ENCODE measurements at places on chromosomes 5 and 9.

DNA sequence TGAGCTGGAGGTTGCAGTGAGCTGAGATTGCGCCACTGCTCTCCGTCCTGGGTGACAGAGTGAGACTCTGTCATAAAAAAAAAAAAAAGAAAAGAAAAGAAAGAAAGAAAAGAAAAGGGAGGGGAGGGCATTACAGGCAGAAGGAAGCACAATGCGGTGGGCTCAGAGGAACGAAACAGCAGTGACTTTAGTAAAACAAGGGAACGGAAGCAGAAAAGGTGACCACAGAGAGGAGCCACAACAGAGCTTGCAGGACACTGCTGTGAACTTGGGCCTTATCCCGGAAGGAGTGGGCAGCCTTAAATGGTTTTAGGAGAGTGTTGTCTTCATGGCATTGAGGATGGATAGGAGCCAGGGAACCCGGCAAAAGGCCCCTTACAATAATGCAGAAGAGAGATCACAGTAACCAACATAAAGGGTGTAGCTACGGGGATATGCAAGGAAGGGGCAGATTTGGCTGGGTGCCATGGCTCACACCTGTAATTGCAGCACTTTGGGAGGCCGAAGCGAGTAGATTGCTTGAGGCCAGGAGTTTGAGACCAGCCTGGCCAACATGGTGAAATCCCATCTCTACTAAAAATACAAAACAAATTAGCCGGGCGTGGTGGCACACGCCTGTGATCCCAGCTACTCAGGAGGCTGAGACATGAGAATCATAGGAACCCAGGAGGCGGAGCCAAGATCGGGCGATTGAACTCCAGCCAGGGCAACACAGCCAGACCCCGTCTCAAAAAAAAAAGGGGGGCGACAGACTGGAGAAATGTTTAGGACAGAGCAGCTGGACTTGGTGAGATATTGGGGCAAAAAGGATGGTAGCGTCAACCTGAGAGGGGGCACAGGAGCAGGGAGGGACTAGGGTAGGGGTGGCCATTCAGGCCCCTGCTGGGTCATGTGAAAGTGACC, 83.9 kb upstream of the ZBTB43 start:
- no peak for DNase-seq

DNA sequence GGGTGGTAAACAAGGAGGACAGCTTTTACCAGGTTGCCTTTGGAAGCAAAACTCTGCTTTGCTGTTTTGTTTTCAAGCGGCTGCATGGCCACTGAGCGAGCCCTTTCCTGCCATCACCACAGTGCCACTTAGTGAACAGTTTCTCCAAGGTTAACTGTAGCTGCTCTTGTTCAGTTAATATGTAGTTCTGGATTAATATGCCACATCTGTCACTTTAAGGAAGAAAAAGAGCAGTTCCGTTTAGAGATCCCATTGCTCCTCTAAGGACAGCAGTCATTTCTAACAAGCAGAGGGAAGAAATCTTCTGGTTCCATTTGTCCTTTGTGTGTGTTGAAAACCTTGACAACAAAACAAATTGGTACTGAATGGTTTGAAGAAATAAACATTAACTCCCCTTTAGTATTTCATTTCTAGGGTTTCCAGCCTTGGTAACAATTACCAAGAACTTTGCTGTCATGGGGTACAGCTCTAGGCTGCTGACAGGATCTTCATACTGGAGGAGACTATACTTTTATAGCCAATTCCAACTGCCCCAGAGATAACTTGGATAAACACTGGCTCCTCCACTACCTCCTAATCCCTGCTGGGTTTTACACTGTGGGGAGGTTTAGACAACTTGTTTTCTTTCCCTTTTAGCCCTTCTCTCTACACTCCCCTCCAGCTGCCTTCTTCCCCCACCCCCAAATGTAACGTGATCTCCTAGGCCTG, 10.3 kb upstream of the ABL1 start:
- DNase-seq, result no peak

- no peak for DNase-seq
Observed at GRCh38 chr5:132498152-132498551, 7.6 kb upstream of the IRF1 start.

GRCh38 chr5:169904508-169904907, 75.8 kb downstream of the INSYN2B start:
- no peak for DNase-seq

GRCh38 chr9:15469406-15469805, 41.4 kb downstream of the PSIP1 start:
- no peak for DNase-seq

DNA sequence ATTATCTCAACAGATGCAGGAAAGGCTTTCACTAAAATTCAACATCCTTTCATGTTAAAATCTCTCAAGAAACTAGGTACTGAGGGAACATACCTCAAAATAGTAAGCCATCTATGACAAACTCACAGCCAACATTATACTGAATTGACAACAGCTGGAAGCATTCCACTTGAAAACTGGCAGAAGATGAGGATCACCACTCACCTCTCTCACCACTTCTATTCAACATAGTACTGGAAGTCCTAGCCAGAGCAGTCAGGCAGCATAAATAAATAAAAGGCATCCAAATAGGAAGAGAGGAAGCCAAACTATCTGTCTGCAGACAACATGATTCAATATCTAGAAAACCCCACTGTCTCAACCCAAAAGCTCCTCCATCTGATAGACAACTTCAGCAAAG, 203.6 kb upstream of the GRAMD2B start:
- no peak for DNase-seq

DNA sequence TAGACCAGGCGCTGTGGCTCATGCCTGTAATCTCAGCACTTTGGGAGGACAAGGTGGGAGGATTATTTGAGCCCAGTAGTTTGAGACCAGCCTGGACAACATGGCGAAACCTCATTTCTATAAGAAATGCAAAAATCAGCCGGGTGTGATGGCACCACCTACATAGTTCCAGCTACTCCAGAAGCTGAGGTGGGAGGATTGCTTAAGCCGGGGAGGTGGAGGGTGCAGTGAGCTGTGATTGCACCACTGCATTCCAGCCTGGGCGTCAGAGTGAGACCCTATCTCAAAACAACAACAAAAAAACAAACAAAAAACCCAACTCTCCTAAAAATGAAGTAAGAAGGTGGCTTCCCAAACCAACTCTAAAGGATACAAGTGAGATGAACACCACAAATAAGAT, 23.0 kb downstream of the IARS1 start:
- DNase-seq, result no peak

DNA sequence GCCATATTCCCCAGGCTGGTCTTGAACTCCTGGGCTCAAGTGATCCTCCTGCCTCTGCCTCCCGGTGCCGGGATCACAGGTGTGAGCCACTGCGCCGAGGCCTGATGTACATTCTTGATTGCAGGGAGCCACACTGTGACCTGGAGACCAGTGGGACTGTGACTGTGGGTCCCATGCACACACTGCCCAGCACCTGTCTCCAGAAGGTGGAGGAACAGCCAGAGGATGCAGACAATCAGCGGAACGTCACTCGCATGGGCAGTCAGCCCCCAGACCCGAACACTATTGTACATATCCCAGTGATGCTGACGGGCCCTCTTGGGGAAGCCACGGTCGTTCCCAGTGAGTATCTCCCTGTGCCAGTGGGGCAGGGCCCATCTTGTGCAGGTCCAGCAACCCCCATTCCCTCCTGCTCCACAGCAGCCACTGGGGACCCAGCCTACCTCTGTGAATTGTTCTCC, 147.3 kb downstream of the CACNA1B start:
- no peak for DNase-seq

DNA sequence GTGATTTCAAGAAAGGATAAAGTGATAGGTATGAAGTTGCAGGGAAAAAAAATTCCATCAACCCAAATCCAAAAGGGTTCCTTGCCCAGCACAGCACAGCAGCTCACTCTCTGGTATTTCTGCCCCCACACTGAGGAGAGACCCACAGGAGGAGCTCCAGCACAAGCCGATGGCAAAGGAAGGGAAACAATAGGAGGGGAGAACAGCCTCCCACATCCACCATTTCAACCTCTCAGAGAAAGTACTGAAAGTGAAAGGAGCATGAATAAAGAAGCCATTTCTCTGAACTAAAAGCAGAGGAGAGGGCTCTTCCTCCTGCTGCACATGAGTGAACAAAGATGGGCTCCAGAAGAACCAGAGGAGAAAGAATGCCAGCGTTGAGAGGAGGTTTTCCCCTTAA, 54.9 kb upstream of the ZSWIM6 start:
- DNase-seq, result no peak

- no peak for DNase-seq
Observed at GRCh38 chr9:18127499-18127875, 346.5 kb upstream of the ADAMTSL1 start.

DNA sequence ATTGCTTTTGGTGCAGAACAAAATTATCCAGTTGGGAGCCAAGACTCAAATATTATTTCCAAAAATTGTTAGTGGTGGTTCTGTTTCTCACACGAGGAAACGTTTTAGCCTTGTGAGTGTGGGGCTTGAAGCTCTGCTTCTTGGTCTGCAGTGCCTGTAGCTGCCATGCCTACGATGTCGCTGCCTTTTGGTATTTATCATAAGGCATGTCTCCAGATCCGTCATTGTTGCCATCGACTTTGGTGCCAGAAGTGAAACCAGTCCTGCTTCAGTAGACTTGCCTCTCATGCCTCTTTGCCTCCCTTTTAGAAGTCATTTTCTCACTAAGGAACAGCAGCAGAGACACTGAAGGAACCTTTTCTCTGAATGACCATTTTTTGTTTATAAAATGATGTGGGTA, 29.7 kb upstream of the CATSPER3 start:
- DNase-seq, result no peak

DNA sequence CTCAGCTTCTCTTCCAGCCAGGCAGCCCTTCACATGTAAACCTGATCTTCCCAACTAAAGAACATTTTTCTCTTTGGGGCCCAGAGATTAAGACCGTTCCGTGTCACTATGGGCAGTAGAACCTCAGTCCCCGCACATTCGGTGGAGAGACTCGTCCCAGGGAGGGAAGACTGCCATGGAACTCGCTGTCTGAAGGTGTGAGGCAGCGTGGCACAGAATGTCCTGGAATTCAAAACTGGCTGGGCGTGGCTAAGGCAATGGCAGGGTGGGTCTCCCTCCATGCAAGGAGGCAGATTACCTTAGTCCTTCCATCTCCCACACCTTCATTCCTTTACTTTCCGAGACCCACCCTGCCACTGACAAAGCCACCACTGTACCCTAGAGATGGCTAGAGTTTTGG, 57.4 kb upstream of the ZNF354A start:
- no peak for DNase-seq

DNA sequence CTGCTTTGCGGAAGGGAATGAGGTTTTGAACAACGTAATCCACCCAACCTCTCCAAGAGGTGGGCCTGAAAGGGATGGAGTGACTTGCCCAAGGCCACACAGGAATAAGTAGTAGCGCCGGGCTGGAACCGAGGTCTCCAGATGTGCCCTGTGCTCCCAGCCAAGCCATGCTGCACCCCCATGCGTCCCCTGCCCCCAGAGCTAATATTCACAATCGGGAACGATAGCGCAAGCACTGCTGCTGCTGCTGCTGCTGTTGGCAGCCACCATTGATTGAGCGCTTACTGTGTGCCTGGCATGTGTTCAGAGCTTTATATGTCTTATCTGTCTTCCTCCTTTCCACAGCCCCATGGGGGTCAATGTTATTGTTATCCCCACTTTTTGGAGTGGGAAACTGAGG, 43.9 kb downstream of the AMBP start:
- DNase-seq, result no peak

- DNase-seq, result no peak
Observed at GRCh38 chr5:94694671-94695070, 76.2 kb downstream of the SLF1 start.

DNA sequence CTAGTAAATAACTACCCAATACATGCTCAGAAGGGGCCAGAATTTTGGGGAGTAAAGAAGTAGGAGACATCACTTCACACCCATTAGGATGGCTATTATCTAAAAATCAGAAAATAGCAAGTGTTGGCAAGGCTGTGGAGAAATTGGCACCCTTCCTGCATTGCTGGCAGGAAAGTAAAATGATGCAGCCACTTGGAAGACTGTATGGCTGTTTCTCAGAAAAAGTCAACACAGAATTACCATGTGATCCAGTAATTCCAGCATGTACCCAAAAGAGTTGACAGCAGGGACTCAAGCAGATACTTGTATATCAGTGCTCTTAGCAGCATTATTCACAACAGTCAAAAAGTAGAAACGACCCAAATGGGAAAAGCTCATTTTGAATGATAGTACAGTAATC, 107.6 kb downstream of the APBA1 start:
- DNase-seq, result no peak

- DNase-seq, result no peak
Observed at GRCh38 chr5:67047160-67047559, 149.4 kb downstream of the CD180 start.

DNA sequence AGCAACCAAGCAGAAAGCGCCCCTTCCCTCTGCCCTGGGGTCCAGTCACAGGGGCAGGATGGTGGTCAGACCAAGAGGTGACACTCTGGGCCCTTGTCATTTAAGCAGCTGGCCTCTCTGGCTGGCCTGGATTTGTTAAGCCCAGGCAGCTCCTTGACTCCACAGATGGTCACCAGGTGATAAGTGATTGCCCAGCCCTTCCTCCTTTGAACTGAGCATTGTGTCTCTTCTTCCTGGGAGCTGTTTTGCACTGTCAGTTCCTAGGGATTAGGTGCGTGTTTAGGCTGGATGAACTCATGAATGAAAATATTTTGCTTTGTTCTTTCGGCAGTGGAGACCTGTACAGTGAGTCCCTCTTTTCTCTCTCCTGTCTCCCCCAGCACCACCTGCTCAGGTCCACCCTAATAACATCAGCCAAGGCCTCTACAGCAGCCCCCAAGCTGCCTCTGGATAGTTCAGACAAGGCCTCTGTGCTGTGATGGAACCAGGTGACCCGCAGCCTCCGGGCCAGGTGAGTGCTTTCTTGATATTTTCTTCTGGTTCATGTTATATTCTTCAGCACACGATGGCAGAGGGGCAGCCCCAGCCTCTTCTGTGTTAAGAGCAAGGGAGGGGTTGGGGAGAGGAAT, 139.7 kb upstream of the PITX1 start:
- DNase-seq, result no peak

- no peak for DNase-seq
Observed at GRCh38 chr5:19531374-19531952, 456.5 kb downstream of the CDH18 start.

DNA sequence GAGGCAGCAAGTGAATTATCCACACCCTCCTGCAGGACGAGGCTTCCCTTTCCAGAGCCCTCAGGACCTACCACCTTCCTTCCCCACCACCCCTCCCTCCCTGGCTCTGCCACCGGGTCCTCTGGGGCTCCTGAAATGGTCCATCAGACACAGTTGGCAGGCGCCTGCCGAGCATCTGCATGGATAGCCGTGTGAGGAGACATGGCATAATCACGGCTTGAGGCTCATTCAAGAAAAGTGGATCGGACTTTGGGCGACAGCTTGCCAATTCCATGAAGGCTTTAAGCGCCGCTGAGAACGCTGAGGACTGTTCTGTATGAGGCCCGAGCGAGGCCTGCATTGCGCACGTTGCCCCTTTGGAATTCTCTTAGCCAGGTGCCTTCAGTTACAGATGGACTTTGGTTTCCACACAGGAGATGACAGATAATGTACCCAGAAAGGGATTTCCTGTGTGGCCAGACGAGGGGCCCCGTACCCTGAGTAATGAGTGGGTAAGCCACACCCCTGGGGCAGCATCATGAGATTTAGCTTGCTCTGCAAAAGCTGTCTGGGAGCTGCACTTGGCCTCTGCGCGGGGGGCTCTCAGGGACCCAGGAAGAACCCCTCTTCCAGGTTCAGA, 179.8 kb downstream of the OLFM1 start:
- no peak for DNase-seq
